ENCODE measurements at places on chromosomes 5 and 9.

DNA sequence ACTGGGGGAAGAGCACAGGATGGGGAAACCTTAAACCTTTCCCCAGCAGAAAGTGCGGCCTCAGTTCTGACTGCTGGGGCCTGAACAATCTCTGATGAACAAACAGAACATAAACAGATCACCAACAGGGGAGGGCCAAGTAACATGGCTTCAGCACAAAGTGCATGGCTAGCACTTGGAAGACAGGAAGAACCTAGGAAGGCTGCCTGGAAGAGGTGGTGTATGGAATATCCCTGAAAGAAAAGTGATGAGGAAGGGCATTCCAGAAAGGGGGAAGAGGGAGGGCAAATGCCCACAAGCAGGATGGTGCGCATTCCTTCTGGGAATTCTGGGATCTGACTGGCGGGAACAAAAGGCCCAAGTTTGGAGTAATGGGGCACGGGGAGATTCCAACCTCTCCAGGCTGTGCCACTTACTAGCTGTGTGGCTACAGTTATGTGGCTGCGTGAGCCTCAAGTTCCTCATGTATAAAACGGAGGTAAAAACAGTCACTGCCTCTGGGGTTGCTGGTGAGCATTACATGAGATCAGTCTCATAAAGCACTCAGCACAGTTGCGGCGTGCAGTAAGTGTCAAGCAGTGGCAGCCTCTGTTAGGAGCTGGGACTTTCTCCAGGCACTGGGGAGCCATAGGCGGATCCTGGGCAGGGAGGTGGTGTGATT, 1.6 kb downstream of the PDGFRB start:
- no peak for DNase-seq

DNA sequence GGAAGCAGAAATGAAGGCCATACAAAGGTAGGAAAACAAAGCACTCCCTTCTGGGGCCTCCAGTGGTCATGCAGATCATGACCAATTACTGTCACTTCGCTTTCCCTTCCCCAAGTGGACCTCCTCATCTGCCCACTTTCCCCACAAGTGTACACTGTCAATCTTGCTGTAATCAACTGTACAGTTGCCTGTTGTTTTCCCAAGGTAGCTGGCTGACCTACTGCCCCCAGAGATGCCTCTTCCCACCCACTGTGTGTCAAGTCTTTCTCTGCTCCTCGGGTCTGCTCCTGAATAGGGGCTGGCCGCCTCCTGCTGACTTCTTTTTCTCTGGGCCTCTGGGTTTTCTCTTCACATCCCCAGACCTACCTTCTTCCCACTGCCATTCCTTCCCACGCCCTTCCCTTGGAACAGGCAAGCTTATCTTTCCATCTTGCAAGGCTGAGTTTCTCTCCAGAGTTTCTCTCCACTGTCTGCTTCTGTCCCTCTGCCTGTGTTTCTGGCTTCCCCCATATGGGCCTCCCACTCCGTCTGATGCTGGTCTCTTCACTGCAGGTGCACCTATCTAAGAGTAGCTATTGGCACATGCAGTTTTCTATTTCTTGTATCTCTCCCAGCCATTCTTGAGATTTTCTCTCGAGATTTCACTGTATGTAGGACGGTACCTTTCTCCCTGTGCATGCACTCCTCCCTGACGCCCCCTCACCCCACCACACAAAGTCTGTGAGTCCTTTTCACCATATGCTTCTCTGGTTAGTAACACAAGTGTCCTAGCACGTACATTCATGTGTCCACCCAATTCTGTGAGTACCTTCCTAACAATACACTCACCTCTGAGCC, 2.4 kb downstream of the ELL2 start:
- no peak for DNase-seq

DNA sequence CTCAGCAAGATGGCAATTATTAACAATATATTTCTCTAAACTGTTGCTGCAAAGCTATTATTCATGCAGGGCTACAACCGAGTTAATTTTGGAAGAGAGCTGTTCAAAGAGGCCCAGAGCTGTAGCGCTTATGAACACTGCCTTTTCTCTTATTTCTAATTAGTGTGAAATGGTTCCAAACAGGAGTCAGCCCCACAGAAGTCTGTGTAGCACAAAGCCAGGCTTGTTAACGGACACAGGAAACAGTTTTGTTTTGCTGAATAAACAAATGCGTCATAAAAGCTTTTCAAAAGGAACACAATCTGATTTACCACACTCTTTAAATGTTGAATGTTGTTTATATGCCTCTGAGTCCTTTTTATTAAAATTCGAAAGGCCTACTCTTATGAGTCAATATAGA, 396.5 kb downstream of the ANXA1 start:
- DNase-seq = no peak

DNA sequence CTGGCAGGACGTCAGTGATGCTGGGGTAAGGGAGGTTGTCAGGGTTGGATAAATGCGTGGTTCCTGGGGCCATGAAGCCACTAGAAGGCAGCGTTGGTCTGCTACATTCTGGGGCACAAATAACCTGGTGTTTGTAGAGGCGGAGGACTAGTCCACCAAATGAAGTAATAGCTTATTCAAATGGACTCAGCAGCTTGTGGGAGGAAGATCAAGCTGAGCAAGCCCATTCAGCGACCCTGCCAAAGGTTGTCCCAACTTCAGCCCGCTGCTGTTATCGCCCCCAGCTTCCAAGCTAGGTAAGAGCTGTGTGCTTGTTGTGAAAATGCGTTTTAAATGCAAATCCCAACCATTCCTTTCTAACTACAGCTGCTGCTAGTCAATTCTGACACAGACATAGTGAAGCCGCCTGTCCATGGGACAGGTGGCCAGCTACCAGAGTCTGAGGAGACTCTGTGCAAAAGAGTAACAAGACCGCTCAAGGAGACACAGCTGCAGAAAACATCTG, 7.6 kb upstream of the FAM240B start:
- DNase-seq = no peak

GRCh38 chr5:57774439-57774838, 291.8 kb upstream of the ACTBL2 start:
- no peak for DNase-seq

DNA sequence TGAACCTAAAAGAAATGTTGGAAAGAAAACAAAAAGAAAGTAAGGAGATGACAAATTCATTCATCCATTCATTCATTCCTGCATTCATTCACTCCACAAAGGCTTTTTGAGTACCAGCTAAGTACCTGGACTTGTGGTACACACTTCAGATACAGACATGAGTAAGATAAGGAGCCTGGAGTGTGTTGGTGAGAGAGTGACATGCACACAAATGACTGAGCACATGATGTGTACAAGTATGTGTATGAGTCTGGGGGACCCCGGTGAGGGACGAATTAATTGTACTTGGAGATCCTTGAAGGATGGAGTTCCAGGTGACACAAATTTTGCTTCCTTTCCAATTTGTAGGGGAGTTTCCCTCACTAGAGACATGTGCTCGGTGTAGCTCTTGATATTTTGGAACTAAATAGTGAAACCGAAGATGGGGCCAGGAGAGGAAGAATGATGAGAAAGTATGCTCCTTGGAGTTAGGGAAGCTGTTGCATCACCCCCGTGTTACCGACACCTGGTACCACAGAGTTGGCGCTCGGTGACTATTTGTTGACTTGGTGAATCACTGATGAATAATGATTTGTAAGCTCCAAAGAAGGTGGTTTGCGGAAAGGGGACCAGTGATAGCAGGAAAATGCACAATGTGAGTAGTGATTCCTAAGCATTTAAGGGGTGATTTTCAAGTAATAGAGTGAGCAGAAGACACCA, 509.8 kb downstream of the CCDC171 start:
- no peak for DNase-seq

Measured in activated CD8-positive, alpha-beta memory T cell treated with anti-CD3 and anti-CD28 coated beads for 1 hour (primary cell).